ENCODE measurements at places on chromosomes 11 and 22.

GRCh38 chr11:68412593-68413475 is 47.7 kb upstream of the PPP6R3 start:
- DNase-seq: no peak

GRCh38 chr22:22934543-22935055 is 47.0 kb downstream of the IGLL5 start:
- no peak for DNase-seq

DNA sequence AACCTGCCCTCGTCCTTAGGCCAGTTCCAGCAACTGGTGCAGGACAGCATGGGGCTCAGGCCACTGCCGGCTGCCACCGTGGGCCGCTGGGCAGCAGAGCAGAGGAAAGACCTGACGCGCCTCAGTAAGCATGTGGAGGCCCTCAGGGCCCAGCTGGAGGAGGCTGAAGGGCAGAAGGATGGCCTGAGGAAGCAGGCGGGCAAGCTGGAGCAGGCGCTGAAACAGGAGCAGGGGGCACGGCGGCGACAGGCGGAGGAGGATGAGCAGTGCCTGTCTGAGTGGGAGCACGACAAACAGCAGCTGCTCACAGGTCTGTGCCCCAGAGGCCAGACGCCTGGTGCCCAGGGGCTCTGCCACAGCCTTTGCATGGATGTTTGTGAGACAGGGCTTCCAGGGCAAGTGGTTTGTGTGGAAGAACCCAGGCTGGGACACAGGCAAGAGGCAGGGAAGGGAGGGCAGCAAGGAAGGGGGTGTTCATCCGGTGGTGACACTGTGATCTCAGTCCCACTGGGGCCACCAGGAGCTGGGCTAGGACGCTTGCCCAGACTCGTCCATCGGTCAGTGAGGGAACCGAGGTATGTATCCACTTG is 13.9 kb downstream of the CCDC157 start:
- no peak for DNase-seq

GRCh38 chr11:111303461-111303860 is 5.1 kb downstream of the POU2AF3 start:
- DNase-seq: peak; percentile 72

DNA sequence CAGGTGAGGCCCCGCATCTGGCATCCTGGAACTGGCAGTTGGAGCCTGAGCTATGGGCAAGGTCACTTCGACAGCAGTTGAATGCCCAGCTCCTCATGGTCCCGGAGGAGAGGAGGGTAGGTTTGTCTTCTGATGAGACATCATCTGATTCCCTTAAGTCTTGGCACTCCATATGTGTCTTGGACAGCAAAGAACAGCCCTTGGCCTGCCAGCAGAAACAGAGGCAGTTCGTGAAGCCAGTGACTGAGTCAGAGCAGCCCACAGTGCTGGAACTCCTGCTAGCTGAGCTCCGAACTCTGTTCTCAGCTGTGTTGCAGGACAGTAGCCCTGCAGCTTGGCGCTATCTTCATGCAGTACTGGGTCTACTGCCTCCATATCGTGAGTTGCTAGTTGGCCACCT is 1.0 kb downstream of the DNHD1 start:
- DNase-seq: no peak

- peak; percentile 70 for DNase-seq
These were observed 1496.5 kb downstream of the FAM181B start for GRCh38 chr11:81237139-81237538.

DNA sequence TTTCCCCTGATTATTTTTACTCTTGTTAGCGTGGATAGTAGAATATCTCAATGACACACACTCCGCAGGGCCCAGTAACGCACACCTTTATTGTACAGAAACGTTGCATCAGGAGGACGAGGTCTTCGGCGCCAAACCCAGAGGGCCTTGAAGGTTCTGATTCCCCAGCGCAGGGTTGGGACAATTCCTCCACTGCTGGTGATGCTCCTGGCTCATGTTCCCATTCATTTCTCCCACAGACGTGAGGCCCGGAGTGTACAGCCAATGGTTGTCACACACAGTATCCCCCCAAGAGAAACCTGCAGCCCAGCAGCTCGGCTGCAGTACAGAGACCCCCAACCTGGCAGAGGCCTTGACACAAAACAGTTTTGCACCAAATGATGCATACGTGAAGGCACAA is 6.1 kb upstream of the ANO1 start:
- DNase-seq: no peak

DNA sequence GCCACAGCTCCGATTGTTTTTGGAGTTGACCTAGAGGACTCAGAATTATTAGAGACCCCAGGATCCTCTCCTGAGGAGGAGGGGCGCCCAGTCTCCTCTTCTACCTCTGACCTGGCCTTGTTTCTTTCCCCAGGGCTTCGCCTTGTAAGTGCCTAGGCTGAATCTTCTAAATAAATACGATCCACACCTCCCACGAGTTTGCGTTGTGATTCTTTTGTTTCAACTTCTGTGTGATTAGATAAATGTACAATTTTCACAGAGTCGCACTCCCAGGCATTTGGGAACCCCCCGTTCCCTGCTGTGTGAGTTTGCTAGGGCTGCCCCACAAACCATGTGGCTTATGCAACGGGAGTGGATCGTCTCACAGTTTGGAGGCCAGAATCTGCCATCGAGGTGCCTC is 1.2 kb downstream of the KRTAP5-8 start:
- no peak for DNase-seq

- no peak for DNase-seq
These were observed 103.8 kb upstream of the CHORDC1 start for GRCh38 chr11:90326647-90327046.

- no peak for DNase-seq
These were observed 13.3 kb downstream of the TSPO start for GRCh38 chr22:43164636-43165035.

- DNase-seq: no peak
These were observed 8.2 kb downstream of the GGT5 start for GRCh38 chr22:24236656-24237055.

GRCh38 chr22:24952837-24953383 is 394 bp downstream of the KIAA1671 start:
- DNase-seq: peak; percentile 36

DNA sequence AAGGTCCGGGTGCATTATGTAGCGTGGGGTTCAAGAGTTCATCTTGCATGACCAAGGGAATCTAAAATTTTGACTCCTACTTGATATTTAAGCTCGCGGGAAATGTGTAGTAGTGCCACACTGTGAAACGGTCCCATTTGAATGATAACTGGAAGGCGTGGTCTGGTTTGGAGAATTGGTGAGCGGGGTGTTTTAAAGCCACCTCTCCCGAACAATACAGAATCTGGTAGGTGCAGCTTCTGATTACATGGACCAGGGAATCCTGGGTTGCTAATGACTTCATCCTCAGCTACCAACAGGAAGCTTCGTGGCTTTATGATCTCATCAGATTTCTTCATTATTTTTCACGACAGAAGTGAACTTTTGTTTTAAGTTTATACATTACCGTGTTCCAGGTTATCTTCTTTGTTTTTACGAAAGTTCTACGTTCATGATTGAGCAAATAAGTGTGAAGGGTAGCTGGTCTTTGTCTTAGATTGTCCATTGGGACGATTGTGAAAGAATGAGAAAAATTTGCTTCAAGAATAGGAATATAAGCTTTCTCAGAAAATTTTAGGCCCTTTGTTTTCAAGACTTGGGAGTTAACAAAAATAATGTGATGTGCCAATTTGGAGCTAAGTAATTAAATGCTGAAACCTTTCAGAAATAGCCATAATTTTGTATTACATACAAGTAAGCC is 1.7 kb downstream of the QSER1 start:
- peak; percentile 92 for DNase-seq

DNA sequence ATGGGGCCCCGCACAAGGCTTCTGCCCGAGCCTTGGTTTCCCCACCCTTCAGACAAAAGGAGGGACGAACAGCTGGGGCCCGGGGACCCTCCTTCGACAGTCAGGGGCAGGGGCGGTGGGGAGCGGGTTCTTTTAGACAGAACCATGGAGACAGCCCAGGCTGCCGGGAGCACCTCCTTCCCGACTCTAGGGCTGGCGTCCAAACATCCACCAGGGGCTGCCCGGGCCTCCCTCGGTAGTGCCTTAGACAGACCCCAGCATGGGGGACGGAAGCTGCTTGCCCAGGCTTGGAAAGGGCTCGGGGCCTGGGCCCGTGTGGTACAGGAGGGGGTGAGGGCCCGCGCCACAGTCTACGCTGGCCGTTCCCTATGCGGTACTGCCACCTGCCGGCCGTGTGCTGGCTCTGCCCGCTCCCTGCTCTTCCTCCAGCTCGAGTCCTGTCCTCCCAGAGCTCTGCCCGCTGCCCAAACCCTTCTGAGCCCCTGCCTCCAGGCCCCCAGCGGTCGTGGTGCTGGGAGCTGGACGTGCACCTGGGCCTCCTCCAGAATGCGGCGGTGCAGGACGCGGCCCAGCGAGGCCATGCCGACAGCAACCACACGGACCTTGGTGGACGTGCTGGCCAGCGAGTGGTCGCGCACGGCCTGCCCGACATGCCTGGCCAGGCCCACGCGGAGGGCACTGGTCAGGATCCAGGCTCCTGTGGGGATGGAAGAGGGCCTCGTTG is 20.1 kb downstream of the TSSC4 start:
- peak; percentile 80 for DNase-seq

DNA sequence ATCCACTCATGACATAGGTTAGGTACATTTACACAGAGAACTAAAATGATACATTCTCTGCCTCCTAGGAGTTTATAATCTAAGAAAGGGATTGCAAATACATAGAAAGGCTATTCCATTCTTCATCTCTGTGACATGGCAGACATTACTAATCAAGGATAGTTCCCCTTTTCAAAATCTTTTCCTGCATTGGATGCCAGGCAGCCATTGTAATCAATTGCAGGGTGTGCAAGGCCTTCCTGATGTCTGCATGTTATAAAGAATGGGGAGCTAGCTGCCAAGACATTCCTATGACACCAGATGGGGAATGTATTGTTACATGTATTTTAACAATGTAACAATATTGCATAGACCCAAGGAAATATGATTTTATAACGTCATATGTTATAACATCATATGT is 82.0 kb downstream of the KIRREL3 start:
- DNase-seq: no peak

DNA sequence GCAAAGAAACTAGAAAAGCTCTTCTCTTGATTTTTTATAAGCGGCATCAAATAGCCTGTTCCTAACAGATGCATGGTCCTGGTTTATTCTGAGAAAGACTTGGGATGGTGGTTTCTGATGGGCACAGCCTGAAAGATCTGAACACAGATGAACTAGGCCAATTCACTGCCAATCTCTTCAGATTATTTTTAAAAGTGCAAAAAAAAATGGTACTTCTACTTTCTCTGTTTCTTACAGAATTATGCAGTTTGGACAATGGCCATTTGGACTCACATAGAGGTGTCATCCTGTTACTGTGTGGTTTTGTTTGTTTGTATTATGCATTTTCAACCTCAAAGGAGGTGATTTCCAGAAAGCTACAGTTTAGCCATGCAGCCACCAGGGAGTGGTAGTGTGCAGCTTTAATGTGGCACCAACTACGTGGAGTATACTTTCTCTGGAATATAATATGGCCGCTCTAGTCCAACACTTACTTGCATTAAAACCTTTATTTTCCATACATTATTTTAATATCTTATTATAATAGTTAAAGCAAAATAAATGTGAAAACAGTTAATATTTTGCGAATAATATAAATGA is 469.8 kb upstream of the KIRREL3 start:
- no peak for DNase-seq

DNA sequence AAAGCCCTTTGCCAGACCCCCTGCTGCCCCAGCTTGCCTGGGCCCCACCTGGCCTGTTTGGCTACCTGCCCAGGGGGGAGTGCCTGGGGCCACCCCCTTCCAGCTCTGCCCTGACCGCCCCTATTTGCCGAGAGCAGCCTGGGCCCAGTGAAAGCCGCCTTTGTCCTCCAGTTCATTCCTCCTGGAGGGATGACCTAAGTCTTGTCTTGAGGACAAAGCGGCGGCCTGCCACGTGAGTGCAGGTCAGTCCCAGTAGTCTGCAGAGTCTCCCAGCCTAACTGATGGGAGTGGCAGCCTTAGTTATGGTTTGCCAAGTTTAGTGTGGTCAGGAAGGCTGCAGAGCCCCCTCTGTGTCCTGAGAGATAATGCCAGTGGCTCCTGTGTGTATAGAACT is 115.9 kb upstream of the CRYBB3 start:
- DNase-seq: peak; percentile 62

- DNase-seq: no peak
These were observed 11.7 kb upstream of the RASL10A start for GRCh38 chr22:29327089-29327764.

DNA sequence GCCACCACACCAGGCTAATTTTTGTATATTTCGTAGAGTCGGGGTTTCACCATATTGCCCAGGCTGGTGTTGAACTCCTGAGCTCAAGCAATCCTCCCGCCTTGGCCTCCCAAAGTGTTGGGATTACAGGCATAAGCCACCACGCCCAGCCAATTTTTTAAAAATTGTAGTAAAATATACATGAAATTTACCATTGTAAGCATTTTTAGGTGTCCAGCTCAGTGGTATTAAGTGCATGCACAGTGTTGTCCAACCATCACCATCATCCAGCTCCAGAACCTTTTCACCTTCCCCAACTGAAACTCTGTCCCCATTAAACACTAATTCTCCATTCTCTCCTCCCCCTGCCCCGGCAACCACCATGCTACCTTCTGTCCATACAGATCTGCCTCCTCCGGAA is 8.5 kb downstream of the FADS3 start:
- DNase-seq: no peak

DNA sequence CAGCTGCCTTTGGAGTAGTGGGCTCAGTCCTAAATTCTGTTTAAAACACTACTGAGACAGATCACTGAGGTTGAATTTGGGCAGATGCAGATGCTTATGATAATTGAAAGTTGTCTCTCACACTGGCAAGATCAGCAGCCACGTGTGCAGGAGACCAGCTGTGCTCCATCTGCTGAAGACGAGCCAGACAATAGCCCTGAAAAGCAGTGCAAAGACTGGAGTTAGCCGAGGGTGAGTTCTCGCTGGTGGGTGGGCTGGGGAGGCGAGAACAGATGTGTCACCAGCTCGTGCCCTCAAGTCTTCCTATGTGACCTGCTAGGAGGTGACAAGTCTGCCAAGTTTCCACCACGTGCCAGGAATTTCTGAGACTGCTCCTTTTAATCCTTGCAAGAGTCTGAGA is 661.3 kb upstream of the B3GAT1 start:
- DNase-seq: no peak

- no peak for DNase-seq
These were observed 49.7 kb upstream of the TTLL12 start for GRCh38 chr22:43236411-43237166.

Data from NCI-H345 (cell line).